ENCODE measurements at places on chromosomes 5 and 9.

- DNase-seq = no peak
Observed at GRCh38 chr5:32013658-32014057, 160.5 kb downstream of the GOLPH3 start.

GRCh38 chr5:167916706-167917105 lies 374.7 kb upstream of the WWC1 start:
- peak; percentile 21 for DNase-seq

- DNase-seq = no peak
Observed at GRCh38 chr9:127528422-127529251, 77.3 kb downstream of the LRSAM1 start.

DNA sequence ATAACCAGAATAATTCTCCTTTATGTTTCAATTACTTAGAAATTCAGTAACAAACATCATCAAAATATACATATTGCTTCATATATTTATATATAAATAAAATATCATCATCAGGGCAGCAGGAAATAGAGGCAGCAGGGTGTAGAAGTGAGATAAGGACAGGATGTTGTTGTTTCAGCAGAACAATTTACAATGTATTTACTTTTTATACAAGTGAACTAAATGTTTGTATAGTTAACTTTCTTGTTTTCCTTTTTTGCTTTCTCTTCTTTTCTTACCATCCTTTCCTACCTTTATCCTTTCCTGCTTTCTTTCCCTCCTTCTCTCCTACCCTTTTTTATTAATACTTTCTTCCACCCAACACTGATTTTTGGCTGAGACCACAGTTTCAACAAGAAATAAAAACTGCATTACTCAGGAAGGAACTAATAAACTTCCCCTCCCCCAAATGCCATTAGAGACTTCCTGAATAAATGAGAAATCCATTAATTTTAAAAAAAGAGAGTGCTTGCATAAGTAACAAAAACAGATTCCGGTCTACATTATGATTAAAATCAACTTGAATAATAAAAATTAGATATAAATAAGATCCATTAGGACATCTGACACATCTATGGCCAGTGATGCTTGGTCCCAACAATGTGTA lies 159.8 kb upstream of the ACOT12 start:
- no peak for DNase-seq

DNA sequence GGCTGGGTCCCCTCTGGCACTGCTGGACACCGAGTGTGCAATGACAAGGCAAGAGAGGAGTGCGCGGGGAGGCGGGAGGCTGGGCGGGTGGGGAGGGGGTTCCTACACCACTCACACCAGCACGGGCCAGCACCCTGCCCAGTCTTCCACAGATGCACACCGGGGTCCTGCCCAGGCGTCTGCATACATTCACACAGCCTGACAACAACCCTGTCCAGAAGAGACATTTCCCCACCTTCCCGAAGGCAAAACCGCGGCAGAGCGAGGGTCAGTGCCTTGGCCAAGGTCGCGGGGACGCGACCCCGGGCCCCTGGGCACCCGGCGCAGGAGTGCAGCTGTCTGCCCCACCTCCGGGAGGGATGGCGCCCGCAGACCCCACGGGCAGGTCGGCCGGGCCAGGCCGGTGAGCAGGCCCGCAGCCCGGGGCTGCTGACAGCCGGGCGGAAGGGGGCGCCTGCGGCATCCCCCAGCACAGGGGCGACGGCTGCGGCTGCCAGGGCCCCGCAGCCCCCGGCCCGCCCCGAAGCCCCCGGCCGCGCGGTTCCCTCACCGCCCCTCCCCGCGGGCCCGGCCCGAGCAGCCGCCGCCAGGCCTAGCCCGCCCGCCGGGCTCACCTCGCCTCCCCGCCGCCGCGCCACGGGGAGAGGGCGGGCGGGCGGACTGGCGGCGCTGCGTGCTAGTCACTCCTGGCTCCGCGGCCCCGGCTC lies 496 bp downstream of the MAPK9 start:
- DNase-seq = no peak

DNA sequence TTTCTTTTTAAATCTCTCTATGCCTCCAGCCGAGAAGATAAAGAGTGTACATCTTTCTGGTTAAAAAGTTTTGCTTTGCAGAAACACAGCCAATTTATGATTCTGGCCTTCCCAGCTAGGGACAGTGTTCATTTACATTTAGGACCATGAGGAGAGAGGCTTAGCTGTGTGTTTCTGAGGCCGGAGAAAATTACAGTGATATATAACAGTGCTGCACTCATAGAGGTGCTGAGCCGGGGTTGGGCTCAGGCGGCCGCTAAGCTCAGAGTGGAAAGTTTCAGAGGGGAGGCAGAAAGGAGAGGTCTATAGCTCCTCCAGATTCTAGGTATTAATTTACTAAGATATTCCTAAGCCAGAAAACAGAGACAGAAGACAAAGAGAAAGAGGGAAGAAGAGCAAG lies 37.0 kb upstream of the LCP2 start:
- no peak for DNase-seq

DNA sequence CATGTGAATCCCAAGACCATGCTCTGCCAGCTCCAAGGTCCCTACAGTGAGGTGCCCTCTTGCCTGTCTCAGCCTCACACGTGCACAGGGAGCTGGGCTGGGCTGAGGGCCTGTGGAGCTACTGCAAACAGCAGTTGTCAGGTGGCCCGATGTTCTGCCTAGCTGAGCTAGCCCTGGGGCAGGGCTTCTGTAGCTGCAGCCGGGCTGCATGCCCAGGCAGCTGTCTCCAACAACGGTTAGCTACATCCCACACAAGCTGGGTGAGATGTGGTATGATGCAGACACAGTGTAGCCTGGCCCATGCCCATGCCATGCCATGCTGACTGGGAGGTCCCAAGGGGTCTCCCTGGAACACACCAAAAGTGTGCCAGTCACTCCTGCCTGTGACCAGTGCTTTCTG lies 62.0 kb downstream of the MACROH2A1 start:
- DNase-seq = no peak

GRCh38 chr5:78308703-78309102 lies 14.2 kb upstream of the AP3B1 start:
- DNase-seq = no peak

DNA sequence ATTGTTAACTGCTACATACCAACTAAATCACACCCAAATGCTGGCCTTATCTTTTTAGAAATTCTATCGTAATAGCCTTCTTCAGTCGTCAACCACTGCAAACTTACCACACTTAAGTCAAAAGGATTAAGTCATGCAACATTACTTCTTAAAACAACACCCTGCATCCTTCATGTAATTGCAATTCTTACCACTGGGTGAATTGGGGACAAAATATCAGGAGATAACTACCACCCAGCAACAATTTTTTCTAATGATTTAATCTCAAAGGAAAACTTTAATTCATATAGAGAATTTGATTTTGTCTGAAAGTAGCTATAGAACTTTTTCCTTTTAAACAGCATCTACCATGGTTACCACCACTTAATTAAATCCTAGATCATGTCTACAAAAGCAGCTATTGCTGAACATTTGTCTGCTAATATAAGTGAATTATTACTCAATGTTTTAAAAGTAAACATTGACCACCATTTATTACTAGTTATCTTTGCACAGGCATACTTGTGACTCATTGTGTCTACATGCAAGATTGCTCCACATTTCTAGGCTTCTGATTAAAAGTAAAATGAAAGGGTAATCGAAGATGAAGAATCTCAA lies 10.5 kb downstream of the MLLT3 start:
- peak; percentile 84 for DNase-seq

GRCh38 chr5:129748913-129749880 lies 1.3 kb downstream of the MINAR2 start:
- no peak for DNase-seq

All from IMR-90 (cell line).